ENCODE measurements at places on chromosomes 7 and 10. TPM values are rescaled to one million over a fixed set of nuclear protein-coding genes. Genes with fewer than 3 reads are reported as not detected.

MYOZ1 gene
- total RNA-seq = 3.2 TPM

PSMA2 gene
- 214 TPM for total RNA-seq

PTER gene
- total RNA-seq = 4.8 TPM

PIP gene
- not detected for total RNA-seq

SPDYE11 gene
- not detected for total RNA-seq

GIMAP8 gene
- total RNA-seq = not detected

TCAF1 gene
- total RNA-seq = 31.3 TPM

VWC2 gene
- 0.45 TPM for total RNA-seq

NME8 gene
- 0.14 TPM for total RNA-seq

DNA sequence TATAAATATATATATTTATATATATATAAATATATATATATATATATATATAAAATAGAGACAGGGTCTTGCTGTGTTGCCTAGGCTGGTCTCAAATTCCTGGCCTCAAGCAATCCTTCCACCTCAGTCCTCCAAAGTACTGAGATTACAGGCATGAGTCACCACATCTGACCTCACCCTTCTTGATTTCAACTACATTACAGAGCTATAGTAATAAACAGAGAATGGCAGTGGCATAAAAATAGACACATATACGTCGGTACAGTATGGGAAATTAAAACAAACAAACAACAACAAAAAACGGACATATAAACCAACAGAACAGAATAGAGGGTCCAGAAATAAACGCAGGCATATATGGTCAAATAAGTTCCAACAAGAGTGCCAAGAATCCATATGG lies 77.6 kb upstream of the PPP1R3A start:
- no peak overlapping the region for H3K4me3 ChIP-seq
- no peaks in the 10 kb centered on the region for H3K27me3 ChIP-seq
- H3K36me3 ChIP-seq = no peaks in the 10 kb centered on the region
- no peak for DNase-seq

GRCh38 chr10:35378541-35379210 lies 42.4 kb downstream of the CCNY start:
- DNase-seq = no peak
- peaks cover 34% of the 10 kb centered on the region for H3K4me1 ChIP-seq

GRCh38 chr7:116239434-116239833 lies 29.1 kb downstream of the TES start:
- no peak overlapping the region for H3K27ac ChIP-seq
- peaks cover 11% of the 10 kb centered on the region for H3K36me3 ChIP-seq
- no peak for DNase-seq
- H3K27me3 ChIP-seq = no peaks in the 10 kb centered on the region
- H3K4me1 ChIP-seq = peaks cover 11% of the 10 kb centered on the region
- no peak overlapping the region for H3K4me3 ChIP-seq

DNA sequence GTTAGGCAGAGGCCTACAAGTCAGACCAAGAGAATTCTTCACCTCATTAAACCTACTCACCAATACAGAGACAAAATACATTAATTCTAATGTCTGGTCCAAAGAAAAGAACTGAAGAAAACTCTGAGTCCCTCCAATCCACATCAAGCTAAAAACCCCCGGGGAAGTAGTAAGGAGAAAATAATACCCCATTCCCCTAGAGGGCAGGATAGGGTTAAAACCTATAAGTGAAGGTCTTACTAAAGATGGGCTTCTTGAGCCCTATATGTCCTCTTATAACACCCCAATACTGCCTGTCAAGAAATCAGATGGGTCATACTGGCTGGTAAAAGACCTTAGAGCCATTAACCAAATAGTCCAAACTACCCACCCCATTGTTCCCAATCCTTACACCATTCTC lies 141.3 kb upstream of the TMEM106B start:
- peaks cover 4% of the 10 kb centered on the region for H3K4me1 ChIP-seq
- H3K36me3 ChIP-seq = no peaks in the 10 kb centered on the region
- no peak overlapping the region for H3K4me3 ChIP-seq
- no peak overlapping the region for H3K27ac ChIP-seq
- no peaks in the 10 kb centered on the region for H3K27me3 ChIP-seq

- H3K4me1 ChIP-seq = no peaks in the 10 kb centered on the region
- no peak overlapping the region for H3K27ac ChIP-seq
- H3K4me3 ChIP-seq = no peak overlapping the region
- H3K36me3 ChIP-seq = no peaks in the 10 kb centered on the region
These were observed 1.5 kb downstream of the BCAP29 start for GRCh38 chr7:107581387-107582013.

- peaks cover 18% of the 10 kb centered on the region for H3K4me1 ChIP-seq
- H3K27me3 ChIP-seq = no peaks in the 10 kb centered on the region
- DNase-seq = no peak
- H3K36me3 ChIP-seq = no peaks in the 10 kb centered on the region
These were observed 107.8 kb downstream of the ANK3 start for GRCh38 chr10:60281792-60282353.

DNA sequence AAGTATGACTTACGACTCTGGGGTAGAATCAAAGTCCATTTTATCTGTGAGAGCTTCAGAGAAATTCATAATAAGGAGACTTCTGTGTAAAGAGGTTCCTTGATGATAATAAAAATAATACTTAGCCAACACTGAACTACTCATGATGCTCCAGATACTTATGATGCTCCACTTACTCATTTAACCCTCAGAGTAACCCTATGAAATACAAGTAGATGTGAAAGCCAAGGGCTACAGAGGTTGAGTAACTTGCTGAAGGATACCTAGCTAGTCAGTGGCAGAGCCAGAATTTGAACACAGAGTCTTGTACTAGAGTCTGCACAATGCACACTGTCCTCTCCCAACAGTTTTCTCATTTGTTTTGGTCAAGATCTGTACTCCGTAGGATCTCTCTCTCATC lies 89.5 kb downstream of the HECW1 start:
- H3K36me3 ChIP-seq = no peaks in the 10 kb centered on the region
- H3K27ac ChIP-seq = no peak overlapping the region
- no peak overlapping the region for H3K4me3 ChIP-seq
- peaks cover 32% of the 10 kb centered on the region for H3K4me1 ChIP-seq
- DNase-seq = no peak
- no peaks in the 10 kb centered on the region for H3K27me3 ChIP-seq

DNA sequence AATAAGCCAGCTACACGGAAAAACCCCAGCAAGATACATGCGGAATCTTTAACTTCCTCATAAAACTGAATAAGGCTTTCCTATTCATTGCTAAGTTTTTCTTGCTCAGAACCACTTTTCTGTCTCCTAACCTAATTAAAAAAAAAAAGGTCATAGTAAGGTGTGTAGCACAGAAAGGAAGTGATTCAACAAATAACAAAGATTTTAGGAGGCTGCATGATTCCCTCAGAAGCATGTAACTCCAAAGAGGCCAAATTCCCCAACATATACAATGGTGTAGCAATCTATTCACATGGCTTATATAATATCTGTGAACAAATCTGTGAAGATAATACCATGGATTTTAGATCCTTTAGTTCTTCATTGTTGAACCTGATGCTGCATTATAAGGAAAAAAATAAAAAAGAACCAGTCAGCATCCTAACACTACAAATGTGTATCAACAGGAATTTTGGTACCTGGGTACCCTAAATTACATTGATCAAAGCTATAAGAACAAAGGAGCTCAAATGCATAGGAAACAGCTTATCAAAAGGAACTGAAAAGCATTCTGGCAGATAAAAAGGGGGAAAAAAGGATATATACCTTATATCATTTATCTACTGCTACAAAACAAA lies 63.8 kb downstream of the IMMP2L start:
- H3K4me1 ChIP-seq = no peaks in the 10 kb centered on the region
- no peaks in the 10 kb centered on the region for H3K27me3 ChIP-seq
- 0 out of 2 replicates have a peak, but pooled peaks cover 4% of the 10 kb centered on the region for H3K36me3 ChIP-seq
- no peak overlapping the region for H3K27ac ChIP-seq

DNA sequence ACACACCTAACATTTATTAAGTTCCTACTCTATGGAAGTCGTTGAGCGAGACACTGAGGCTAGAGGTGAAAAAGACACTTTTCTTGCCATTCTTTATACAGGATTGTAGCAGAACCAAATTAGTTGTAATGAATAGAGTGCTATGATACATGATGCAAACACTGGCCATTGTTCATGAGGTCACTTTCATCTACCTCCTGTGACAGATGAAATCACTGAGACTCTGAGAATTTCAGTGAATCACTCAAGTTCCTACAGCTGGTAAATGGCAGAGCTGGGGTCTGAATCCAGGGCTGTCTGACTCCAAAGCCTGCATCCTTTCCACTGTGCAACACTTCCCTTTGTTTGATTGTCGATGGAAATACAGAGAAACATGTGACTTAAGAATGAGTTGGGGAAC lies 657.6 kb downstream of the LRMDA start:
- no peak for DNase-seq
- no peaks in the 10 kb centered on the region for H3K36me3 ChIP-seq
- no peak overlapping the region for H3K4me3 ChIP-seq
- no peaks in the 10 kb centered on the region for H3K27me3 ChIP-seq
- peaks cover 17% of the 10 kb centered on the region for H3K4me1 ChIP-seq
- H3K27ac ChIP-seq = no peak overlapping the region

- no peak for DNase-seq
- H3K4me1 ChIP-seq = no peaks in the 10 kb centered on the region
- H3K4me3 ChIP-seq = no peak overlapping the region
- H3K36me3 ChIP-seq = no peaks in the 10 kb centered on the region
- H3K27ac ChIP-seq = no peak overlapping the region
These were observed 75.8 kb upstream of the LRRC17 start for GRCh38 chr7:102836977-102837376.

GRCh38 chr10:33387720-33388119 lies 53.3 kb upstream of the NRP1 start:
- H3K36me3 ChIP-seq = no peaks in the 10 kb centered on the region
- H3K4me3 ChIP-seq = no peak overlapping the region

GRCh38 chr10:86802473-86803108 lies 46.2 kb downstream of the BMPR1A start:
- H3K27me3 ChIP-seq = no peaks in the 10 kb centered on the region
- no peak overlapping the region for H3K4me3 ChIP-seq
- H3K4me1 ChIP-seq = peaks cover 68% of the 10 kb centered on the region
- no peaks in the 10 kb centered on the region for H3K36me3 ChIP-seq

DNA sequence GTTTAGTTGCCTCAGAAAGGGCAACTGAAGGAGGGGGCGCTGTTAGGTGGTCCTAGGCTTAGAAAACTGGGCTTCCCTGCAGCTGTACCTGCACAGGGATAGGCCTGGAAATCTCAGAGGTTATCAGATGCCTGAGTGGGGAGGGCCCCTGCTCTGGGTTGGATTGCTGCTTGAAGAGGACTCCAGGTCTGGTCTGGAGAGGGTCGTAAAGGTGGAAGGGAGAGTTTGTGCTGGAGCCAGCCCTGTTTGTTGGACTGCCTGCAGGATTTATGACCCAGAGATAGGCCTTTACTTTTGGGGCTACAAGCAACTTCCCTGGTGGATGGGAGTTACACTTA lies 765.9 kb downstream of the GRID1 start:
- no peaks in the 10 kb centered on the region for H3K4me1 ChIP-seq
- no peak overlapping the region for H3K27ac ChIP-seq
- no peaks in the 10 kb centered on the region for H3K36me3 ChIP-seq
- no peak overlapping the region for H3K4me3 ChIP-seq

DNA sequence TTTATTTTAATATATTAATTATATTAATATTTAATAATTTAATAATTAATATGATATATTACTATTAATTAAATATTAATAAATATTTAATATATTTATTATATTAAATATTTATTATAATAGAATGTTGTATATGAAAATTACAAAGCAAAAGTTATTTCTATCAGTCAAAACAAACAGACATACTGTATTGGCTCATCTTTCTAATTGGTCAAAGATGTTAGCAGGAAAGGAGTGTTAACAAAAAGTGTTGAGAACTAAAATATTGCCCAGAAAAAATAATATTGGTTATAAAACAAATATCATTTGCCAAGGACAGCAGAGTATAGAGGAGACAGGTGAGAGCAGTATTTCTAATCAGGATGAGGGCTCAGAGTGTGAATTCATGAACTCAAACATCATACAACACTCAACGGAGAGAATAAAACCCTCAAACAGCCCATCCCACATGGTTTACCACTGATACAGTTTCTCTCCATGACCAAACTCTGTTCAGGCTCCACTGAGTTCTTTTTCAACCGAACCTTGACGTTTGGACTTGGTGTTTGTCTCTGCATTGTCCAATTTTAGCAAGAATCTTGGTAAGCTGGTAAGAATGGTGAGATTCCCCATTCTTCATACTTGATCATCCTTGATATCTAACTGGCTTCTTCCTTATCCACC lies 58.0 kb downstream of the TSPAN12 start:
- H3K4me3 ChIP-seq = no peak overlapping the region
- no peak overlapping the region for H3K27ac ChIP-seq
- no peaks in the 10 kb centered on the region for H3K27me3 ChIP-seq
- peaks cover 5% of the 10 kb centered on the region for H3K4me1 ChIP-seq

- H3K4me3 ChIP-seq = no peak overlapping the region
- H3K27ac ChIP-seq = no peak overlapping the region
- no peaks in the 10 kb centered on the region for H3K36me3 ChIP-seq
- H3K4me1 ChIP-seq = no peaks in the 10 kb centered on the region
- no peaks in the 10 kb centered on the region for H3K27me3 ChIP-seq
- no peak for DNase-seq
These were observed 91.9 kb downstream of the GPAM start for GRCh38 chr10:112091703-112092102.

DNA sequence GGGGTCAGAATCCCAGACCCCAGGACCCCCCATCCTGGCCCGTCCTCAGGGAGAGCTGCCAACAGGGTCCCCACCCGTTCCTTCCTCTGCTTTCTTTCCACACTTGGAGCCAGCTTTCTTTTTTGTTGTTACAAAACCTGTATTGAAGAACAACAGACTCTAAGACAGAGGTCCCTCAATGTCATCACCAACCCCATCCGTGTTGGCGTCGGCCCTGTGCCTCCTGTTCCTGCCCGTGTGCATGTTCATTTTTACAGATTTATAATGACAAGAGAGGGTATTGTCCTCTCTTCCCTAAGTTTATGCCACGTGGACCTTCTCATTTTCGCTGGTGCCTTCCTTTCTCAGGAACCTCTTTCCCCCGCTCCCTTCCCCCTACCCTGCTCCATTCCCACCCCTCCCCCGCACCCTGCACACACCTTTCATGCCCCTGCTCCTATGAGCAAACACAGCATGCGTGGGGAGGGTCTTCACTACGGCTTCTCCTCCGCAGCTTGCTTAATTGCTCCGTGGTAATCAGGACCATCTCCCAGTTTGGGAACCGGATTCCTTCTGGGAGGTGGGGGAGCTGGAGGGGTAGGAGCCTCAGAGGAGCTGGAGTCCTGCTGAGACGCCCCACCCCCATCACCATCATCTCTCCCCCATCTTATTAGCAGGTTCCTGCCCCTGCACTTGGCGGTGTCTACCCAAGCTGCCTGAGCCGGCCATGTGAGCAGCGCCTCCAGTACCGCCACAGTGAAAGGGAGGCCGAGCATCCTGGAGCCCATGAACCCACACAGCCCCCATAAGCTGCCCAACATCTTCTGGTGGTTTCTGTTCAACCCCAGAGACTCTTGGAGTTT lies 88.0 kb upstream of the INSIG1 start:
- no peak for DNase-seq
- H3K4me3 ChIP-seq = no peak overlapping the region
- H3K27me3 ChIP-seq = no peaks in the 10 kb centered on the region
- H3K27ac ChIP-seq = no peak overlapping the region

DNA sequence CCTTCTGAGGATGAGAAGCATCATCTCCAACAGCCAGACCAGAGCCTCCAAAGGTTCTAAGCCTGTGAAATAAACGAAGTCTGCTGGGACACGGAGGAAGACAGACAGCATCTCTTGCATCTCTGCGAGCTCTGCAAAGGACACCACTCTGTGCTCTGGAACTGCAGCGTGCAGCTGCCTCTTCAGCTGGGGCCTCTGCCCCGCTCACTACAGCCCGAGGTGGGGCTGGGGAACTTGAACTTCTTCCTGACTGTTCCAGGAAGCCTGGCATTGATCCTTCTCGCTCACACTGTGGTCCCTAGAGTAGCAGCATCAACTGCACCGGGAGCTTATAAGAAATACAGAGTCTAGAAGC lies 163.3 kb downstream of the USP6NL start:
- H3K36me3 ChIP-seq = no peaks in the 10 kb centered on the region
- DNase-seq = no peak
- no peak overlapping the region for H3K27ac ChIP-seq

All from GM23338 (cell line).